H4 (cell line): ENCODE measurements at places on chromosomes 2 and 18.
A peak's percentile ranks its signal among the peaks of the same experiment; 100 is the strongest.

DNA sequence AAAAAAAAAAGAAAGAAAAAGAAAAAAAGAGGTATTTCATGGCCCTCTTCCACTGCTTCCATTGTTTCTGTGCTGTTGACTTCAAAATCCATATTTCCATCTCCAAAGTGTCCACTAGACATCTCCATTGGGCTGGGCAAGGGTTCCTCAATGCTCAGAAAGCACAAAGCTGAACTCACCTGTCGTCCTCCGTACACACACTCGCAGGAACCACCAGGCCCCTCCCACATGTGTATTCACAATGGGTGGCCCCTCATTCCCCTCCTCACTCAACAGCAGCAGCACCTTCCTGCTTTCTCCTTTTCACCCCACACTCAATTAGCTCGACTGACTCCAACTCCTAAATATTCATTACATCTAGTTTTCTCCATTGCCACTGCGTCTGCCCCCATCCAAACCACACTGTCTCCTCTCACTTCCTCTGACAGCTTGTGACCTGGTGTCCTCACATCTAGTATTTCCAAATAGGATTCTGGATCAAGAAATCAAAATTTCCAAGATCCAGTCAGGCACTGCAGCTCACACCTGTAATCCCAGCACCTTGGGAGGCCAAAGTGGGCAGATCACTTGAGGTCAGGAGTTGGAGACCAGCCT is 25.2 kb downstream of the OSBPL1A start:
- DNase-seq: no peak

GRCh38 chr18:48778344-48779011 is 172.3 kb downstream of the SMAD7 start:
- no peak for DNase-seq

DNA sequence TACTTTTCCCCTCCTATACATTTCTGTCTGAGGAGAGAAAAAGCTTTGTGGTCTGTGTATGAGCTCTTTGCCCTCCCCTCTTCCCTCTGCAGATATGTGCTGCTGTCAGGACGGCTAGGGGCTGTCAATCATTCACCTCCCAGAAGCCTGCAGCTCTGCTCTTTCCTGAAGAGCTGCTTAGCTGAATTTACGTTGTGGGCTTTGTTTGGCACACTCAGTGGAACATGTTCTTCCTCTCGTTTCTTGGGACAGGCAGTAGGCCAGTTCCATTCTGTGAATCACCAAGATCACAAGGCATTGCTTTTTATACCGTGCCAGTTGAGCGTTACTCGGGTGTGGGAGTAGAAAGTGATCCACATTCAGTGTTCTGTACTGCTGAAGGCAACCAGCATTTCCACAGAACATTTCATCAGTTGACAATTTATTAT is 136.7 kb downstream of the LAMA3 start:
- no peak for DNase-seq

GRCh38 chr2:88738271-88738670 is 46.8 kb downstream of the RPIA start:
- DNase-seq: no peak

GRCh38 chr2:63192889-63193774 is 142.5 kb downstream of the OTX1 start:
- DNase-seq: no peak

DNA sequence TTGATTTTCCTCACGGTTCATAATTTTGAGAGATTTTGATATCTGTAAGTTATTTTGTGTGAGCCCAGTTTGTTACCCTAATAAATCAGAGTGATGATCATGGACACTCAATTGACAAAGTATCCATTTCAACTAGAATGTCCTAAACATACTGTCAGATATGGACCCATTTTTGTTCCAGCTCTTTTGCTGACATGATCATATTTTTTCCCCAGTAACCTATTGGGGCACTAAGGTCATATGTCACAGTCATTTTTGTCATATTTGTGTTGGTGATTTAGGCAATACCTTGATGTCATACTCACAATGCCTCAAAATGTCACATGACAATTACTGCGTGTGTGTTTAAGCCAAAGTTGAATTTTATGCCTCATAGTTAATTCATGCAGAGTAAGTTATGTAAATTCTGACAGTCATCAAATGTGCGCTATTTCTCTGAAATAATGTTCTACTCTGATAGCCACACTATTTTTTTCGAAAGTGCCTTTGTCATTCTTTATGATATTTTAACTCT is 218.7 kb downstream of the ARHGAP15 start:
- DNase-seq: no peak

- no peak for DNase-seq
Measured at GRCh38 chr2:144361742-144362141, 158.2 kb downstream of the ZEB2 start.

- DNase-seq: no peak
Measured at GRCh38 chr2:430291-431040, 142.6 kb upstream of the ALKAL2 start.

GRCh38 chr2:72938455-72938854 is 21.1 kb downstream of the EMX1 start:
- no peak for DNase-seq

- DNase-seq: no peak
Measured at GRCh38 chr18:6205706-6206105, 209.0 kb downstream of the L3MBTL4 start.

GRCh38 chr2:133768658-133769435 is 200.6 kb upstream of the NCKAP5 start:
- no peak for DNase-seq

DNA sequence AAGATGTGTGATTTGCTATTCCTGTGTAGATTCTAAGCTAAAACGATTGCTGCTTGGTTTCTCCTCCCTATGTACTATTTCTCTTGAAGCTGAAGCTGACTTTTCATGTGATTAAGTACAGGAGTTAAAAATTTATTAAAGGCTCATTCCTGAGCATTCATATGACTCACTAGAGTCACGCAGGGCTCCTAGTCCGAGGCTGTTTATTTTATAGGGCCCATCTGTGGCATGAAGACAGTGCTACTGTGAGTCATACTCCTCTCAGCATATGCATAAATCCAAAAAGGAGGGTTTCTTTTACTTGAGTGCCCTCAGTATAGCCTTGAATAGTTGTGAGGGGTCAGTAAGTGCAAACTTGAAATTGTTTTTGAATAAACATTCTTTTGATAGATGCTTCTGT is 378.8 kb downstream of the PTPRM start:
- DNase-seq: peak; percentile 77

DNA sequence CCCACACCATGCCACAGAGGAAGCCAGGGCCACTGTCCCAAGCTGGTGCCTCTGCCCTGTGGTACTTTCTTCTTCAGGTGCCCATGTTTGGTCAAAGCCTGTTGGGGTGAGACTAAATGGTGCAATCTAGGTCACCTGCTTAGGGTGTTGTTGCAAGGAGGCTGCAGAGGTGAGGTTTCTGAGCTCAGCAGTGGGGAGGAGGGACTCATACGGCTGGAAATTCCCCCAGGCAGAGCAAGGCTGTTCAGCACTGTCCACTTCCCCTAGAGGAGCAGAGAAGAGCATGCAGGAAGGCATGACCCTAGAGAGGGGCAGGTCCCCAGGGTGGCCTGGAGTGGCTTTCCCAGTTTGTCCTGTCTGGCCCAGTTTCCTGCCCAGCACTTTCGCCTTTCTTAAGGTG is 211.0 kb downstream of the HAUS1 start:
- DNase-seq: no peak

DNA sequence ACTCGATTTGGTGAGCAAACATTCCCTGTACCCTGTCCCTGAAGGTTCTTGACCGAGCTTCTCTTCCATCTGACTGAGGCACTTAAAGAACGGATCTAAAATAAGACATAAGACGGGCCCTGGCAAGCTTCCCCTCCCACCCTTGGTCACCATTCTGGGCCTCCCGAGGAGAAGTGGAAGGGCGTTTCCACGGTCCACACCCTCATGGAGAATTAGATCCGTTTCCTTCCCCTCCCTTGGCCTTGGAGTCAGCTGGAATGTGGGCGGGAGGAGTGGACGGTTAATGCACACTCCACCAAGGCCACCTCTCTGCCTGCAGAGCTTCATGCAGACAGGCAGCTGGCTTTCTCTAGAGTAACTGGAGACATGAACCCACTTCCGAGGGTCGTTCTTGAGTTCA is 257.3 kb upstream of the APCDD1 start:
- DNase-seq: no peak

DNA sequence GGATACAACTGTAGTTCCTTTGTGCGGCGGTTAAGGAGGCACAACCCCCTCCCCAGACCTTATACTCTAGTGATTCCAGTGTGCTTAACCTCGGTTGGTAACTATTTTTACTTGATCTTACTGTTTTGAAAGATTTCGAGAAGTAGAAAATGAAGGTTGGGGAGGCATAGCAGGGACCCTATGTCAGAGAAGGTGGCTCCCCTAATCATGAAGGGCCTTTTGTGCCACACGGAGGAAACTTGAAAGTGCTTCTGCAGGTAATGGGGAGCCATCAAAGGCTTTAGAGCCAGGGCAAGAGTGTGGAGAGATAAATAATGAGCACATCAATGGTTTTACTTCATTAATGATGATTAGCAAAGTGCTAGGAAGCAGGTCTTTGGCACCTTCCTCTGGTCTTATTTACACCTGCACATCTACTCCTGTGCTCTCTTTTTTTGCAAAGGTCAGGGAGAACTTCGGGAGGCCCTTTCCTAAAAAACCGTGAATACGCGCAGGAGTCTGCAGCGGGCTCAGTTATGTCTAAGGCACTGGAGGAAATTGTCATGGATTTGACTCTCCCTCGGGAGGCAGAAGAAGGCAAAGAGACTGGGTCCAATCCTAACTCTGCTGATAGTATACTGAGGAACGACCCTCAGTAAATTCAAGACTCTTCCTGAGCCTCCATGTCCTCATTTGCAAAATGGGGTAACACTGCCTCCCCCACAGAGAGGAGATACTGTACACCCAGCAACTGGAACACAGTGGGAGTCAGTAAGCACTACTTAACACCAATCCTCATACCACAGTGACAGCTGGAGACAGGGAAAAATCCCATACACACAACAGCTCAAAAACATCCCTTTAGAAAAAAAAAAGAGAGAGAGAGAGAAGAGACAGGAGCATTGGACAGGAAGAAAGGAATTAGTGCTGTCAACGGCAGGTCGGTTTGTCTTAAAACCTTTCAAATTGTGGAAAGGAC is 81.6 kb downstream of the DDX1 start:
- DNase-seq: no peak

DNA sequence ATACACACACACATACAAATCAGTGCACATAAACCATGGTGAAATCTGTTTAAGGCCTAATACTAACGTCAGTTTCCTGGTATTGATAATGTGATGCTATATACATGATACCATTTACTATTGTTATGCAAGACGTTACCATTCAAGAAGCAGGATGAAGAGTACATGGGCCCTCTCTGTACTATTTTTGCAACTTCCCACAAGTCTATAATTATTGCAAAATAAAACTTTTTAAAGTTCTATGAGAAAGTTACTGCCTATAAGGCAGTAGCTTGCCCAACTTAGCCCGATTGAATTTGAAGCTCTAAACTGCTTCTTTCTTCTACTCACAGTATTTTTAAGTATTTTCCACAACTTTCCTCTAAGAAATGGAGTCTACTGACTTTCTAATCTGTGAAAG is 74.0 kb downstream of the BCL2 start:
- DNase-seq: no peak

GRCh38 chr2:230614913-230615332 is 97.7 kb upstream of the CAB39 start:
- DNase-seq: no peak

DNA sequence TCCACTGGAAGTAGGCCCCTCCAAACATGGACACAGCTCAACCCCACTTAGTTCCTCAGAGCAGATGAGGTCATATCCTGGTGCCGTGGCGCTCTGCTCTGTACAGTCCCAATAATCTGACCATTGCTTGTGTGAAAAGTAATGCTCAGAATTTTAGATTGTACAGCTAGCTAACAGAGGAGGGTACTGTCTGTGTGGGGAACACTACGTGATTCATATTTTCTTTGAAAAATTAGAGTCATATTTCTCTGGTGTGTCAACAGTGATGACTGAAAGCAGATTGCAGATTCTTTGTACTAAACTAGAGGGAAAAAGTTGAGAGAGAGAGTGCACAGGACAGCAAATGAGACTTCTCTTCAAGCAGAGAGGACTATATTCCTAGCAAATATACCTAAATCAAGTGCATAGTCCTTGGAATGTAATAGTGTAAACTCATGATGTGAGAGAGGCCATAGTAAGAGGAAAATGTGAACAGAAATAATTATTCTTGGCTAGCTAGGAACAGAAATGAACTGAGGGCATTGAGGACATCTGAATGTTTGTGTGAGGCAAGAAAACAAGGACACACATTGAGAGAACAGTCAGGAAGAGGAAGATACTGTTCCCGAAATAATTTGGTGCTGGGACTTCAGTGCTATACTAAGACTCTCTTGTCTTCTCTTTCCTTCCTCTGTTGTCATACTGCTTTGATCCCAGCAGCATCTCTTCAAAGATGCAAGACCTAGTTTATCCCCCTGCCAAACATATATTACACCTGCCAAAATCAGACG is 157.0 kb upstream of the RND3 start:
- DNase-seq: no peak

DNA sequence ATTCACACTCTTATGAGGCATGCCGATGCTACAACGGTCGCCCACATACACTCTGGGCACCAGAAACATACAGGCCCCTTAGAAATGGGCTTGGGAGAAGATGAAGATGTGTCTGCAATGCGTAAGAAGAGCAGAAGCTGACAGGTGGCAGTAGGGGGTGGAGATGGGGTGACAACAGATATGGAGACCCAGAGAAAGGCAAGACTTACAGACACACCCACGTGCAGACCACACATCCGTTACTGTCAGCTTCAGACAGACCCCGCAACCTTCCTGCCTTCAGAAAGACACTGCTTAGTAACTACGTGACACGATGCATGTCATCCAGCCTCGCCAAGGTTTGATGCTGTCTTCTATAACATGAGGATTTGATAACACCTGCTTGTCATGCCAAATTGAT is 89.5 kb downstream of the ZFP36L2 start:
- DNase-seq: no peak

GRCh38 chr2:71667256-71668182 is 214.2 kb downstream of the DYSF start:
- no peak for DNase-seq

- peak; percentile 84 for DNase-seq
Measured at GRCh38 chr18:22556222-22557167, 138.8 kb upstream of the CTAGE1 start.

GRCh38 chr2:88188748-88189147 is 18.6 kb downstream of the THNSL2 start:
- DNase-seq: no peak

GRCh38 chr2:175195012-175195411 is 13.5 kb upstream of the ATP5MC3 start:
- DNase-seq: no peak

GRCh38 chr18:29647700-29648099 is 1394.8 kb downstream of the DSC3 start:
- no peak for DNase-seq

DNA sequence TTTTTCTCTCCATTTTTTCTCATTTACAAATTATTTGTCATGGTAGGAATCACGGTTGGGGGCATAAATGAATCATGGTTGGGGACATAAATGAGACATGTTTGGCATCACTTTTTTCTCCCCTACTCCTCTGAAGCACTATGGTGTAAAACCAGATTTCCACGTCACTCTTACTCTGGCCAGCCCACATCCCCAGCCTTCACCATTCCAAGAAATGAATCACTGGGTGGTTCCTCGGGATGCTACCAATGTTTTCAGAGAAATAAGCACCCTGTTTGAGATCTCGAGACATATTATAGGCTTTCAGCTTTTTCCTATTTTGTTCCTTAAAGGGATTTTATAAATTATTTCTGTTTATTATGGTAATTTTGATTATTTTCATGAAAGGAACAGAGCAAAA is 155.0 kb upstream of the SLC8A1 start:
- DNase-seq: no peak

GRCh38 chr2:72211777-72212485 is 64.3 kb upstream of the CYP26B1 start:
- peak; percentile 63 for DNase-seq

- DNase-seq: no peak
Measured at GRCh38 chr2:239601201-239601851, 200.5 kb upstream of the HDAC4 start.
